Spleen (tissue), 13 donors: ENCODE measurements at places on chromosomes 4 and X. TPM values are rescaled to one million over a fixed set of nuclear protein-coding genes. Genes with fewer than 3 reads are reported as not detected.

Gene USP53
- 5.8 TPM for polyA plus RNA-seq

Gene PDE6B
- polyA plus RNA-seq: 7.7 TPM

Gene EGF
- polyA plus RNA-seq: 0.03 TPM

Gene BRCC3
- polyA plus RNA-seq: 7.9 TPM

Gene GC
- not detected for polyA plus RNA-seq

Gene ZNF157
- polyA plus RNA-seq: 0.20 TPM
